Globus pallidus (tissue), 1 donor: ENCODE measurements at places on chromosomes 2 and 18.

GRCh38 chr2:234502919-234503285 is 6.0 kb upstream of the ARL4C start:
- DNase-seq = no peak

DNA sequence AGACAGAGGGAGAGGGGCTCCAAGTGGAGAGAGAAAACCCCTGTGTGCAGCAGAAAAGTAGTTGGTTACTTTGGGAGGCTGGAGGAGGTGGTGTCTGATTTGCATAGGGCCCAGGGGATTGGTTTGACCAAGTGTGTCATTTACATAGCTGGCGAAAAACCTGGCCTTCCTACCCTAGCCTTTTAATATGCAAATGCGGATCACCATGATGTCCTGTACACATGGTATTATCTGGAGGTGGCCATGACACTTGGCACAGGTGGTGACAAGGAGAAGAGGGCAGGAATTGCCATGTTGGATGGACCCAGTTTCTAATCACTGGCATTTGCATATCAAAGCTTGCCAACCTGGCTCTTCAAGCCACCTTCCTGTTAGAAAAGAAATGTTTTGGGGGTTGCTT is 120.8 kb upstream of the CHAC2 start:
- no peak for DNase-seq

DNA sequence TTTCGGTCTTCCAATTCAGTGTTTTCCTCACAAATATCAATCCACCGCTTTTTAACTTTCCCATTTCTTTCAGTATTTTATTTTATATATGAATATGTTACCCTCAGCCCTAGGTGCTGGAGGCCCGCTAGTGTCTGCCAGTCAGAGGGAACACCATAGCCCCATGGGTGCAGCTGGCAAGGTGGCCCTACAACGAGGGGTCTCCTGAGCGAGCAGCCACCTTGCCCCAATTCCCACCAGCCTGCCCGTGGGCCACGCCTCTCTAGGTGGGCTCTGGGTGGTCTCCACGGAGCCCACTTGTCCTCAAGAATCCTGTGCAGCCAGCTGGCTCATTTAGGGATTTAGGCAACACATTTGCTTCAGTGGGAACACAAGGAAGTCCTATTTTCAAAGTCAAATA is 72.5 kb upstream of the RGPD5 start:
- no peak for DNase-seq

DNA sequence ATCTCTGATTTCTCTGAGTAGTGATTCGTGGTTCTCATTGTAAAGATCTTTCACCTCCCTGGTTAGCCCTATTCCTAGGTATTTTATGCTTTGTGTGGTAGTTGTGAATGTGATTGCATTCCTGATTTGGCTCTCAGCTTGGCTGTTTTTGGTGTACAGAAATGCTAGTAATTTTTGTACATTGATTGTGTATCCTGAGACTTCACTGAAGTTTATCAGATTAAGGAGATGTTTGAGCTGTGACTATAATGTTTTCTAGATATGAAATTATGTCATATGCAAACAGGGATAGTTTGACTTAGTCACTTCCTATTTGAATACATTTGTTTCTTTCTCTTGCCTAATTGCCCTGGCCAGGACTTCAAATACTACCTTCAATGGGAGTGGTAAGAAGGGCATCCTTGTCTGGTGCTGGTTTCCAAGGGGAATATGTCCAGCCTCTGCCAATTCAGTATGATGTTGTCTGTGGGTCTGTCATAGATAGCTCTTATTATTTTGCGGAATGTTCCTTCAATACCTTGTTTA is 251.9 kb upstream of the ZNF804A start:
- no peak for DNase-seq

- DNase-seq = no peak
Measured at GRCh38 chr2:222433332-222434173, 9.2 kb downstream of the SGPP2 start.
